M059J (cell line): ENCODE measurements at places on chromosomes 6 and 20. TPM values are rescaled to one million over a fixed set of nuclear protein-coding genes. Genes with fewer than 3 reads are reported as not detected.
A peak's percentile ranks its signal among the peaks of the same experiment; 100 is the strongest.

GRCh38 chr6:15810618-15811017 lies 147.8 kb upstream of the DTNBP1 start:
- DNase-seq = no peak

DNA sequence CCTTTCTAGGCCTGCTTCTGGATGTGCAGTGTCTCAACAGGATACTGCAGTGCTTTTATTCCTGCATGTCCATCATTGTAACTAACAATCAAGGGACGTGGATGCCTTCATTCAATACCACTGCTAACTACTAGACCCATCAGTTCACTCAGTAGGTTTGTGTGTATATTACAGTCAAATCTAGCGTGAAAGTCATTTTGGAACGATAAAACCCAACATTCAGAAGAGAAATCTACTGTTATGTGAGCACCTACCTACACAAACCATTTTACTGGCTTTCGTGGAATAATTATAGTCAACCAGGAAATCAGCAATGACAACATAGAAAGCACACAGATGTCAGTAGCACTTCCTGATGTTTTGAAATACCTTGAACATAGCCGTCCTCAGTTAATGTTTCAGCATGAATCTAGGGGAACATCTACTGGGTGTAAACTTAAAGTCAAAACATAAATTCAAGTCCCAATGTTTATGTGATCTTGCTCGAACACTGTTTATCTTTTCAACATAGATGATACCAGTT lies 270.6 kb downstream of the FARS2 start:
- DNase-seq = no peak

- peak; percentile 41 for DNase-seq
Measured at GRCh38 chr20:43958626-43959025, 44.0 kb downstream of the TOX2 start.

DNA sequence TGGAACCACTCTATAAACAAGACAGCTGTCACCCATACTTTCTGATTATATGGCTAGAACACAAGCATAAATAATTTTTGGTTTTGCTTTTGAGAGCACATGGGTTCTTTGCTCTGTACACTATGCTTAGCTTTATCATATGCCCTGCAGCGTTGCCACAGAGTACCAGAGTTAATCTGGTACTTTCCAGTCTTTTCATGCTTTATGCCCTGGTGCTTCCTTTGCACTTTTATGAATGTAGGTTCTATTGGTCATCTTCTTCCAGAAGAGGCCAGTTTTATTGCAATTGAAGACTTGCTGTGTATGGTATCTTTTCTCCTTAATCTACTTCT lies 20.8 kb downstream of the SHLD1 start:
- DNase-seq = no peak

- no peak for DNase-seq
Measured at GRCh38 chr6:106727480-106728149, 98.2 kb downstream of the QRSL1 start.

- DNase-seq = no peak
Measured at GRCh38 chr6:14312587-14312986, 195.0 kb downstream of the CD83 start.

Gene RFX6
- total RNA-seq = not detected in 2 replicates

Gene LGSN
- 0.07 TPM in 1 of 2 replicates, not detected in the other for total RNA-seq

Gene C20orf202
- total RNA-seq = not detected in 2 replicates
